ENCODE measurements at places on chromosomes 16 and 17.

- no peak for DNase-seq
Measured at GRCh38 chr17:75518201-75518600, 1.9 kb downstream of the TSEN54 start.

- DNase-seq, result peak; percentile 40
Measured at GRCh38 chr17:81322271-81323082, 27.4 kb upstream of the SLC38A10 start.

- no peak for DNase-seq
Measured at GRCh38 chr17:6690641-6691040, 22.5 kb downstream of the SLC13A5 start.

GRCh38 chr17:3810019-3810418 is 9.0 kb upstream of the ITGAE start:
- DNase-seq, result no peak

- no peak for DNase-seq
Measured at GRCh38 chr17:72004611-72005331, 116.0 kb upstream of the SOX9 start.

DNA sequence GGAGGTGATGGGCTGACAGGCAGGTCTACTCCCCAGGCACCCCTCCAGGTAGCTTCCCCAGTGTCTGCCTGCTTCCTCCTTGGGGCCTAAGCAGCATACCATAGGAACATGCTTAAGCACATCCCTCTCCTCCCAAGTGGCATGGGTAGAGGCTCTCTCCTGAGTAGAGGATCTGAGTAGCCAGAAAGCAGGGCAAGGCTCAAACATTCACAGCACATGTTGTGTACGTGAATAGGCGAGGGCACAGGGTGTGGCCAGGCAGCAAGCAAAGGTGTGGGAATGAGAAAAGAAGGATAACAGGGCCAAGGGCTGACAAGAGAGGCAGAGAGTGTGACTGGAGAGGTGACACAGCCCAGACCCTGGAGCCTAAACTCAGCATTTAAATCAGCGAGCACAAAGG is 29.7 kb upstream of the GFOD2 start:
- no peak for DNase-seq

Measured in RKO (cell line).